A673 (cell line): ENCODE measurements at places on chromosomes 2 and 18.

- no peak for DNase-seq
Measured at GRCh38 chr2:55073000-55073983, 23.0 kb upstream of the RTN4 start.

GRCh38 chr2:224890372-224890771 lies 151.9 kb downstream of the DOCK10 start:
- no peak for DNase-seq

DNA sequence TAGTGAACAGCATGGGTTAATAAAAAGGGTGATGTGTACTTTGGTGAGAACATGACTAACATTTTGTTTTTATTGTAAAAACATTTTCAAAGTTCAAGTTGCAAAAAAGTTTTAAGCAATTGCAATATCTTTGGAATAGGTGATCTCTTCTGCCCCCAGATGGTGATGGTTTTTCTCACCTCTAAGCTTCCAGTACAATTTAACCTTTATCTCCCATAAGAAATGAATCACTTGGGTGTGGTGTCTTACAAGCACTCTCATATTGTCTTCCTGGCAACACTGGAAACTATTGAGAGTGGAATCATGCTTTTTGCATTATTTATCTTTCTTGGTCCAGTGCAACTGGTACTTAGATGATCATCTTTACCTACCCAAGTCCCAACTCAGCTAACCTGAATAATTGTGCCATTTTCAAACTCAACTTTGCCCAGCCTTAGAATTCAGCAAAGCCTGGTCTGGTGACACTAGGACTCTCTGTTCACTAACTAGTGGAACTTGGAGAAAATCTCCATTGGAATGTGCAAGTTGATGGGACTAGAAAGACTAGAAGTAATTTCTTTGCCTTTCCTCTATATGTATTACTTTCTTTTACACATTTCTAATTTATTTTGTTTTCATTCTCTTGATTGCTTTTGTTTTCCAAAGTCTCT lies 964.7 kb upstream of the ZEB2 start:
- DNase-seq = no peak

DNA sequence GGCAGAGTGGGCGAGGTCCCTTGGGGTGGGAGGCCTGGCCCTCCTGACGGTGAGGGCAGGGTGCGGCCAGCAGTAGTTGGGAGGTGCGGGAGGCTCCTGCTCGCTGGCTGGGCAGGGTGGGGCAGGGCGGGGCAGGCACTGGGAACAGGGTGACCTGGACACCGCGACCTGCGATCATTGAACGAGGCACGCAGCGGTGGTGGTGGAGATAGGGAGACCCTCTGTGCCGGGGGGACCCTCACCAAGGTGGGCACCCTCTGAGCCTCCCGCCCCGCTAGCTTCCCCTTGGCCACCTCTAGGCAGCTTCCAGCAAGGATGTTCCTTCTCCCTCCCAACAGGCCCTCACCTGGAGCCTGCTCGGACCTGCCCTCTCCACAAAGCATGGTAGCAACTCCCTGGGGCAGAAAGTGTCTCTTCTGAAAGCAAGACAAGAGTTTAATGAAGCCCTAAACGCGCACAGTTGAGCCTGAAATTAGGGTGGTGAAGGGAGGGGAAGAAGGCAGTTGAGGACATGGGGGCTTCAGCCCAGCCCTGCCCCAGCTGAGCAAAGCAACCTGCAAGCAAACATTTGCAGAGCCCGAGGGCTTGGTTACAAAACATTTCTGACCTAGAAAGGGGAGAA lies 15.4 kb upstream of the FOSL2 start:
- DNase-seq = no peak

DNA sequence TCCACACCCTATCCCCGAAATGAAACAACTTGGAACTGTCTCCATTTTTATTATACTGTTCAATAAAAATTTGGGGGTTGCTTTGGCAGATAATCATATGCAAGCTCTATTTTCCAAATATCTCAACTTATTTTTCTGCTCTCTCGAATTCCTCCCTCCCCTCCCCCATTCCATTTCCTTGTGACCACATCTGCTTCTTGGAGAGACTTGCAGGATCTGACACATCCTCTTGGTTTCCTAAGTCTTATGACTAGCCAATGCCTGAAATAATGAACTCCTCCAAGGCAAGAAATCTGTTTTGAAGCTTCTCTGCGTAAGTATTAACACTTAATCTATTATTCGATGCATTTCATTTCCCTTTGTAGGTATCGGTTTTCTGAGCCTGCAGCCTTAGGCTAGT lies 16.1 kb downstream of the TGIF1 start:
- DNase-seq = peak; percentile 40

- no peak for DNase-seq
Measured at GRCh38 chr2:133982256-133982655, 271.6 kb upstream of the MGAT5 start.

DNA sequence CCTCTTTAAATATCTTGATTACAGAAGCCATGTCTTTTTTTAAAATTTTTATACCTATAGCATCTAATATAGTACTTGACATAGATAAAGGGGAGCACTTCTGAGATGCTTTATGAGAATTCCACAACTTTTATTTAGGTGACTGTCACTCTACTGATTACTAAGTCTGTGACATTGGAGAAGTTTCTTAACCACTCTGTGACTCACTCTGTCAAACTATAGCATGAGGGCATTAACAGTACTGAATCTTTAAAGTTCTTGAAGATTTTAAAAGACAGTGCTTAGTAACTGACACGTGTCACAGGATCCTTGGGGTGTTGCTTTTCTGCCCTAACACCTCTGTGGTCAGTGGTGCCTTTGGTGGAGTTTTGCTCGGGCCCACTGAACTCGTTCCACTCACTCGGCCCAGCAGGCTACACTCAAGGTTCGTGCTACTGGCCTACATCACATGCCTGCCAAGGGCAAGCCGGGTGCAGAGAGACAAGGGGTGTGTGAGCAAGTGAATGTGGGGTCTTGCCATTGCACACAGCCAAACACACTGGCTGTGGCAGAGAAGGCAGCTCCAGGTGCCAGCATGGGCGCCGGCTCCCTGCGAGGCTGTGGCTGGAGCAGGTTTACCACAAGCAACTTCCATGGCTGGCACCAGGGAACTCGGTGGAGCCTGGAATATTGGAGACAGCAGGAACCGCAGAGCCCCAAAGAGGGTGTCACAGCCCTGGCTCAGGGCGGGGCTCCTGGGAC lies 734.0 kb upstream of the CDH7 start:
- no peak for DNase-seq

- peak; percentile 14 for DNase-seq
Measured at GRCh38 chr2:30334762-30335363, 103.5 kb downstream of the LBH start.

GRCh38 chr2:199589306-199589705 lies 131.6 kb upstream of the SATB2 start:
- DNase-seq = peak; percentile 62

- no peak for DNase-seq
Measured at GRCh38 chr2:178084273-178084672, 11.7 kb upstream of the PDE11A start.

- DNase-seq = no peak
Measured at GRCh38 chr2:173739006-173739405, 226.2 kb downstream of the SP3 start.

DNA sequence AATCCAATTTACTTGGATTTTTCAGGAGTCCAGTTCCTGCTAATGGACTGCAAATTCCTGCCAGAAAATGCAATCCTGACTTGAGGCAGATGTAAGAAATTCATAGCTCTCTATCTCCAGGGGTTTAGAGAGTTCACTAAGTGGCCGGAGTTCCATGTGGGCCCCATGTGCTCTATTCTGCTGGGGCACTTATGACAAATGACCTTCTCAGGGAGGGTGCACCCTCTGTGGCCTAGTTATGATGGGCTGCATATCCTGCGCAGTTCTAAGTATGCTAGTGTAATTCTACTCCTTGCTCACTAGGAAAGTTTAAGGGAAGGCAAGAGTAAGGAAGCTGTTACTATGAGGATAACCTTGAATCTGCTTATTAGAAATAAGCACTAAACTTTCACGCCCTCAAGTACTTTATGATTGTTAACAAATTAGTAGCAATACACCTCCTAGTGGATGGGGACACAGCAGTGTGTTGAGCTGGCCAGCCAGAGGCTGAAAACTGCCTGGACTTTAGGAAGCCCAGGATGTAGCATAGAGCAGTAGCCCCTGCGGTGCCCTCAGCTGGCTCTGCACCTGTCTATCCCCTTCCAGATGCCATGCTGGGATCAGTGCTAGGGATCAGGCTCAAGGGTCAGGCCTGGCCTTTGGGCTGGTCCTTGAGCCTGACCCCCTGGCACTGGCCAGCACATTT lies 14.4 kb downstream of the SMYD1 start:
- DNase-seq = no peak

- DNase-seq = no peak
Measured at GRCh38 chr2:206881708-206882410, 57.5 kb upstream of the CPO start.

DNA sequence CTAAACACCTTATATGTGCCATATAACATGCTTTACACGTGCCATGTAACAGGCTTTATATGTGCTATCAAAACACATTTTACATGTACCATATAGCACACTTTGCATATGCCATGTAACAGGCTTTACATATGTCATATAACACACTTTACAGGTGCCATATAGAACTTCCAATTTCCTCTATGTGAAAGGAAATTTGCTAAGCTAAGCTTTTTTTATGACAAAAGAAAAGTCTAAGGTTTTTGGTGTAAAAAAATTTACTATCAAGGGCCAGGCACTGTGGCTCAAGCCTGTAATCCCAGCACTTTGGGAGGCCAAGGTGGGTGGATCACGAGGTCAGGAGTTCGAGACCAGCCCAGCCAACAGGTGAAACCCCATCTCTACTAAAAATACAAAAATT lies 136.5 kb downstream of the AKAIN1 start:
- no peak for DNase-seq

GRCh38 chr18:2908946-2909335 lies 62.1 kb downstream of the EMILIN2 start:
- no peak for DNase-seq

GRCh38 chr2:96253006-96253405 lies 12.8 kb downstream of the TMEM127 start:
- DNase-seq = no peak

GRCh38 chr18:58140387-58141325 lies 96.6 kb downstream of the NEDD4L start:
- no peak for DNase-seq

- DNase-seq = no peak
Measured at GRCh38 chr2:113698892-113699447, 57.5 kb downstream of the SLC35F5 start.

- DNase-seq = no peak
Measured at GRCh38 chr18:58257461-58257860, 213.4 kb downstream of the NEDD4L start.

- peak; percentile 18 for DNase-seq
Measured at GRCh38 chr2:100321866-100322820, at the start of gene LONRF2. TSS of gene LONRF2 (minus strand) at chr2:100322501. CDS start at chr2:100322093, 408 bp downstream.

- peak; percentile 34 for DNase-seq
Measured at GRCh38 chr2:163348857-163349380, 386.9 kb downstream of the FIGN start.

DNA sequence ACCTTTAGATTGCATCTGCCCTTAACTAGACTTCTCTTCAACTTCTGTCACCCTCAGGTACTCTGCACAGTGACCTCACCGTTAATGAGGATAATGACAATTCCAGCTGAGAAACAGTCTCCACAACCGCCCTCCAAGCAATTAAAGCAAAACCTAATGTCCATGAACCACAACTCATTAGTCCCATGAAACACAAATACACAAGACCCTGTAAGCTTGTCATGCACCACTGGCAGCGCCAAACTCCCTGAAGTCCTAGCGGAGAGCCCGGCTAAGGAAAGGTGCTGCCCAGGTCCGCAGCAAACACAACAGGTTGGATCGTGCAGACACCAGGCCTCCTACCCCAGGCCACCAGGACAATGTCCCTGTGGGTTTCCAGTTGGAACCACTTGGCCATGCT lies 7.4 kb downstream of the SMAD7 start:
- DNase-seq = no peak

DNA sequence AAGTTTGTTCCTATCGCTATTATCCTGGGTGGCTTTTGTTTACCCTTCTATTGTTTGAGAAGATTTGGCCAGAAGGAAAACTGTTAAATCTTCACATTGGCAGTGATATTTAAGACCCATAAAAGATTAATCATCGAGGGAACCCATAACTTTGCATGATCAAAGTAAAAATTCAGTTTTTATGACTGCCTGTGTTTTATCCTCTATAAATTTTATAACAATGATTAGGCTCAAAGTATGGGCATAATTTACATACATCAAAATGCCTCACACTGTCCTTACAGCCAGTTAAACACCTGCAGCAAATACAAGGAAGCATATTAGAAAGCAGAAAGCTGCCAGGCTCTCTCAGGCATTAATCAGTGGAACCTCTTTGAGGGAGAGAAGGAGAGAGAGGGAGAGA lies 289.1 kb downstream of the ICOS start:
- no peak for DNase-seq

DNA sequence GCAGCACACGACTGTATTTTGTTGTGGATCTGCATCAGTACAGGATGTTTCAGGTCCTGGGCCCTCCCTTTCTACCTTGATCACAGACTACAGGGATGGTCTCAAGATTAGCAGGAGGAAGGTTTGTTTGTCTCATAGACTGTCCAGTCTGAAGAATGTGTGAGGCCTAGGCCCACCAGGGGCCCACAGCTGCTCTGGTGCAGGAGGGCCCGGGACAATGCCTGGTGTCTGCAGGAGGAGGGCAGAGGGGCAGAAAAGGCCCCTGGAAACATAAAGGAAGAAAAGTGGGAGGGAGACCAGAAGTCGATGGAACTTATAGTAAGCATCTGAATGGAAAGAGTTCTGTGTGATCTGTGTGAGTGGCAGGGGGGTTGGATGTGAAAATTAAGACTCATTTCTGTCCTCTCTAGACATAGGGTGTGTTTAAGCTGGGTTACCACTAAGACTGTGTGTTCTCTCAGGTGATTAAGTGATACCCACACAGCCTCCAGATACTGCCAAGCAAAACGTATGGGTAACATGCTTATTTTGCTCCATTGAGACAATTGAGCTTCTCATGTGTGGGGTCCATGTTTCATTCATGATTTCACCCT lies 33.4 kb upstream of the LPIN2 start:
- no peak for DNase-seq

- no peak for DNase-seq
Measured at GRCh38 chr2:166230724-166231070, 102.9 kb upstream of the SCN1A start.

GRCh38 chr2:240576436-240577205 lies 8.3 kb downstream of the RNPEPL1 start:
- DNase-seq = no peak

DNA sequence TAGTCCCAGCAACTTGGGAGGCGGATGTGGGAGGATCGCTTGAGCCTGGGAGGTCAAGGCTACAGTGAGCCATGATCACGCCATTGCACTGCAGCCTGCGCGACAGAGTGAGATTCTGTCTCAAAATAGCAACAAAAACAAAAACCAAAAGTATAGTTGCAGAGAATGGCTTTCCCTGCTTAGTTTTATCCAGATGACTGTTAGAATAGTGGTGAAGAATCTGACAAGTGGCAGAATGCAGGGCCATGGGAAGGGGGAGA lies 53.8 kb downstream of the NEDD4L start:
- DNase-seq = no peak

GRCh38 chr2:127043367-127044164 lies 63.4 kb downstream of the BIN1 start:
- no peak for DNase-seq

- DNase-seq = no peak
Measured at GRCh38 chr2:106038601-106039375, 155.3 kb downstream of the UXS1 start.

- DNase-seq = no peak
Measured at GRCh38 chr2:98702127-98702802, 28.7 kb downstream of the MGAT4A start.

- DNase-seq = no peak
Measured at GRCh38 chr2:120177973-120178372, 45.2 kb downstream of the TMEM185B start.
